Cerebellum (tissue), 4 donors: ENCODE measurements at places on chromosomes 16 and 17. TPM values are rescaled to one million over a fixed set of nuclear protein-coding genes. Genes with fewer than 3 reads are reported as not detected.

DNA sequence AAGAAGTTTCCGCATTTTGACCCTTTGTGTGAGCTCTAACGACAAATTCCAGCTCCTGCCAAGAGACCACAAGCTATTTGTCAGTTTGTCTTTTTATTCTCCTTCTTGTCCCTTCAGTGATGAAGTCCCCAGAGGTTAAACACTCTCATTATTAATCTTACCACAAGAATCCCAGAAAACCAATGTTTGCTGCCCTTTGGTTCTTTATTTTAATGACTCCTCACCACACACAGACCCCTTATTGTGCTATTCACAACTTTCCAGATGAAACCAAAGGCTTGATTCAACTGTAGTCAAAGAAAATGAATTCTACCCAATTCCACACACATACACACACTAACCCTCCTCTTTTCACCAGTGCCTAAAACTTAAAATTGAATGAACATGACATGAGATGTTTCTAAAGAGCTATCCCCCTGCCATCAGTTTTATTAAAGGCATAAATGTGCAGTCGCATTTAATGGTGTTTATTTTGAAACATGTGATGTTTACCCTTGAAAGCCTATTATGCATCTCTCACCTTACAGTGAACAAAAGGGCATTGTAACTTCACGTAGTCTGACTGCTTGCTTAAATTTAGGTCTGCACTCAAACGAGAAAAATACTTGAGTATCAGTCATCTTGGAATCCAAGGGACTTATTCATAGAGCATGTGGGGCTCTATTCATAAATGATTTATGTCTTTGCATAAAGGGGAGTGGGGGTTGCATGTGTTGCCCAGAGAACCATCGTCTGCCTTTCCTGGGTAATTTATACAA, 44.1 kb downstream of the PCTP start:
- no peak for DNase-seq

DNA sequence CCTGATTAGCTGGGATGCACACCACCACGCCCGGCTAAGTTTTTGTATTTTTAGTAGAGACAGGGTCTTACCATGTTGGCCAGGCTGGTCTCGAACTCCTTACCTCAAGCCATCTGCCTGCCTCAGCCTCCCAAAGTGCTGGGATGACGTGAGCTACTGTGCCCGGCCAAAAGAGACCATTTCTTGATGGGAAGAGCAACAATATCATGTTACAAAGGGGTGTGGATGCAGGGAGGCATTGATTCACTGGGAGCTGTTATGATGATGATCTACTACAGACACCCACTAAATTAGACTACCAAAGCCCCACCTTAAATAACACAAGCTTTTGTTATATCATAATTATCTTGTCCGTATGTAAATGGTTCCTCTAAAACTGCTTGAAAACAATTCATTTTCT, 81.4 kb upstream of the PSMD7 start:
- DNase-seq = no peak

Gene CD300H
- not detected for total RNA-seq

Gene AHSP
- total RNA-seq = 10.1 TPM

DNA sequence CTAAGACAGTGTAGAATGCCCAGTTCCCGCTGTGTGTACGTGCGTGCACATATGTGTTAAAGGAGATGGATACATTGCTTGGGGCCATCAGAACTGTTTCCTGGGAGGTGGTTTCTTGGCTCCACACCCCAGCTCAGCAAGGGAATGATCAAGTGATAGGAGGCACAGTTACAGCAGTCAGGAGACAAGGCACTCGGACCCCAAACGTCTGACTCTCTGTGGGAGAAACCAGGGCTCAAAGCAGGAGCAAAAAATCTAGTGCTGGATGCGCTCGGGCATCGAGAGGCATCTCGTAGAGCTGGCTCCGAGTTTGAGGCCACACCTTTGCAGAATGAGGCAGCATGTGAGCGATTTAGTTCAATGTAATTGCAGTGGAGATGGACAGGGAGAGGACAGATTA, 71.9 kb downstream of the RBBP6 start:
- peak; percentile 50 for DNase-seq

DNA sequence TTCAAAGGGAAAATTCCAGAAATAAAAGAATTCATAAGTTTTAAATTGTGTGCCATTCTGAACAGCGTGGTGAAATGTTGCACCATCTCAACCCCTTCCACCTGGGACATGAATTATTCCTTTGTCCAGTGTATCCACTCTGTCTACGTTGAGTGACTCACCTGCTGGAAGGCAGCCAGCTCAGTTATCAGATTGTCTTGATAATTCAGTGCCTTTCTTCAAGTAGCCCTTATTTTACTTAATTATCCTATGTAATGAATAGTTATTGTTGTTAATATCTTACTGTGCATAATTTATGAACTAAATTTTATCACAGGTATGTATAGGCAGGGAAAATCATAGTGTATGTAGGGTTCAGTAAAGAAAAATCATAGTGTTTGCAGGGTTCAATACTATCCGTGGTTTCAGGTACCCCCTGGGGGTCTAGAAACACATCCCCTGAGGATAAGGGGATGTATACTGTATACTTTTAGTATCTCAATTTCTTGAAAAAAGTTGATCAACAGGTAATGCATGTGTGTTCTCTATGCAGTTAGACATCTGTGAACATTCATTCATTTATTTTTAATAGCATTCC, 7.7 kb upstream of the PCTP start:
- DNase-seq = no peak

DNA sequence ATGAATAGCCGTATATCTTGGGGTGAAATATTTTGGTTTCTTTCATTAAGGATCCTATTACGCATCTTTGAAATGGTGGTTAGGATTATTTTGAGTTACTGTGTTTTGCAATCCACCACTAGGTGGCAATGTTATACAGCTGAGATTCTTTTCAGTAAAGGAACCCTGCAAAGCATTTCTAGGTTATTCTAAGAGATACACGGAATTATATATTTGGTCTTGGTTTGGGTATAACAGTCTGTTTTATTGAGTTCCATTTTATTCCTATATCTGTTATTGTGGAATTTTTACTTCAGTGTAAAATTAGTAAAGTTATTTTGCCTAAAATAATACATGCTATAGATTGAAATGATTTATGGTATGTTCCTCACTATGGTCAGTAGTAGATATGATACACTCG, 62.9 kb upstream of the CPHXL start:
- DNase-seq = peak; percentile 60

- no peak for DNase-seq
Observed at GRCh38 chr17:11690681-11691080, 92.4 kb downstream of the DNAH9 start.

Gene OR4D1
- 0.18 TPM for total RNA-seq

Gene C16orf86
- total RNA-seq = 1.4 TPM

- DNase-seq = no peak
Observed at GRCh38 chr16:4261557-4262172, 11.2 kb downstream of the TFAP4 start.

DNA sequence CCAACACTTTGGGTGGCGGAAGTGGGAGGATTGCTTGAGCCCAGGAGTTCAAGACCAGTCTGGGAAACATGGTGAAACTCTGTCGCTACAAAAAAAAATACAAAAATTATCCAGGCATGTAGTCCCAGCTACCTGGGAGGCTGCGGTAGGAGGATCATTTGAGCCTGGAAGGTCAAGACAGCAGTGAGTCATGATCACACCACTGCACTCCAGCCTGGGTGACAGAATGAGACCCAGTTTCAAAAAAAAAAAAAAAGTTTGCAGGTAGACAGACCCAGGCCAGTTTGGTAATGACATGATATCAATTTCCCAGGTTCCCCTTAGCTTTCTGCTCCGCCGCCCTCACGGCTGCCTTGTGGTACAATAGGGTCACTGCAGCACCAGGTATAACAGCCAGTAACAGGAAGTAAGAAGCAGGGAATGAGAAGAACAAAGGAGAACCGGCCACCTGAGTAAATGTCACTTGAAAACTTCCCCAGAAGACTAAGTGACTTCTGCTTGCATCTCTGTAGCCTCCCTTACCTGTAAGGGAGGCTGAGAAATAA, 201.2 kb upstream of the HSBP1 start:
- DNase-seq = no peak

GRCh38 chr16:25390761-25391160, 133.1 kb upstream of the ZKSCAN2 start:
- DNase-seq = no peak

Gene PLSCR3
- total RNA-seq = 15.0 TPM

DNA sequence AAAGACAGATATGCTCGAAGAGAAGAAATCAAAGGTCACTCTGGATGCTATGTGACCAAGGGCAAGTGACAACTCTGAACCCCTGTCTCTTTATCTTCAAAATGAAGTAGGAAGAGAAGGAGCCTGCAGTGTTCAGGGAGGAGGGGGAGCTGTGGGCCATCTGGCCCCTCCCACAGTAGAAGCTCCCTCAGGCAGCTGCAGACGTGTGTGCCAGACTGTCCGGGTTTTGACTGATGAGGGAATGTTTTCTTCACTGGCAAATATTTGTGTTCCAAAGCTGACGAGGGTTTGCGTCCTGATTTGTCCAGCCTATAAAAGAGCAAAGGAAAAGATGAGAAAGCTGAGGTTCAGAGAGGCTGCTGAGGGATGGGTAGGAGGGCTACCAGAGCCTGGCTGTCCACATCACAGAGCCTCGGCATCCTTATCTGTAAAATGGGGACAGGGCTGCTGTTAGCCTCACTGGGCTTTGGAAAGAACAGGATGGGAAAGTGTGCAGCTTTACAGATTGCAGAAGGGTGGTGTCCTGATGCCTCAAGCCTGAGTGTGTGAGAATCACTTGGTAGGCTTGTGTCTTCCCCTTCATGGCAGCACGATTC, 1.8 kb upstream of the GINS2 start:
- DNase-seq = no peak

Gene NTN1
- 14.8 TPM for total RNA-seq

GRCh38 chr16:51834133-51834532, 683.1 kb upstream of the SALL1 start:
- DNase-seq = no peak

Gene ULK2
- total RNA-seq = 81.6 TPM

GRCh38 chr17:58706351-58707140, 14.1 kb downstream of the RAD51C start:
- DNase-seq = no peak

Gene MYH8
- 0.27 TPM for total RNA-seq

- no peak for DNase-seq
Observed at GRCh38 chr16:8589057-8589899, 1.0 kb downstream of the TMEM114 start.

DNA sequence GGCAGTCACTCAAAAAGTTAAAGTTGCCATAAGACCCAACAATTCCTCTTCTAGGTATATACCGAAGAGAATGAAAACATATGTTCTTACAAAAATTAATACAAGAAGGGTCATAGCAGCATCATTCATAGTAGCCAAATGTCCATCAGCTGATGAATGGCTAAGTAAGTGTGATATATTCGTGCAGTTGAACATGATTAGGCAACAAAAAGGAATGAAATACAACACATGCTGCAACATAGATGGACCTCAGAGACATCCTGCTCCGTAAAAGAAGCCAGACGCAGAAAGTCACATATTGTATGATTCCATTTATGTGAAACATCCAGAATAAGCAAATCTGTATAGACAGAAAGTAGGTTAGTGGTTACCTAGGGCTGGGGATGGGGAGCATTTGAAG, 229.4 kb upstream of the CACNG5 start:
- no peak for DNase-seq

Gene FLII
- 53.4 TPM for total RNA-seq

Gene CDK5R1
- total RNA-seq = 88.1 TPM

DNA sequence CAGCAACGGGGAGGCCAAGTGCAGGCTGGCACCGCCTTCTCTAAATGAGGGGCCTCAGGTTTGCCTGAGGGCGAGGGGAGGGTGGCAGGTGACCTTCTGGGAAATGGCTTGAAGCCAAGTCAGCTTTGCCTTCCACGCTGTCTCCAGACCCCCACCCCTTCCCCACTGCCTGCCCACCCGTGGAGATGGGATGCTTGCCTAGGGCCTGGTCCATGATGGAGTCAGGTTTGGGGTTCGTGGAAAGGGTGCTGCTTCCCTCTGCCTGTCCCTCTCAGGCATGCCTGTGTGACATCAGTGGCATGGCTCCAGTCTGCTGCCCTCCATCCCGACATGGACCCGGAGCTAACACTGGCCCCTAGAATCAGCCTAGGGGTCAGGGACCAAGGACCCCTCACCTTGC, 18.5 kb downstream of the NGFR start:
- no peak for DNase-seq

DNA sequence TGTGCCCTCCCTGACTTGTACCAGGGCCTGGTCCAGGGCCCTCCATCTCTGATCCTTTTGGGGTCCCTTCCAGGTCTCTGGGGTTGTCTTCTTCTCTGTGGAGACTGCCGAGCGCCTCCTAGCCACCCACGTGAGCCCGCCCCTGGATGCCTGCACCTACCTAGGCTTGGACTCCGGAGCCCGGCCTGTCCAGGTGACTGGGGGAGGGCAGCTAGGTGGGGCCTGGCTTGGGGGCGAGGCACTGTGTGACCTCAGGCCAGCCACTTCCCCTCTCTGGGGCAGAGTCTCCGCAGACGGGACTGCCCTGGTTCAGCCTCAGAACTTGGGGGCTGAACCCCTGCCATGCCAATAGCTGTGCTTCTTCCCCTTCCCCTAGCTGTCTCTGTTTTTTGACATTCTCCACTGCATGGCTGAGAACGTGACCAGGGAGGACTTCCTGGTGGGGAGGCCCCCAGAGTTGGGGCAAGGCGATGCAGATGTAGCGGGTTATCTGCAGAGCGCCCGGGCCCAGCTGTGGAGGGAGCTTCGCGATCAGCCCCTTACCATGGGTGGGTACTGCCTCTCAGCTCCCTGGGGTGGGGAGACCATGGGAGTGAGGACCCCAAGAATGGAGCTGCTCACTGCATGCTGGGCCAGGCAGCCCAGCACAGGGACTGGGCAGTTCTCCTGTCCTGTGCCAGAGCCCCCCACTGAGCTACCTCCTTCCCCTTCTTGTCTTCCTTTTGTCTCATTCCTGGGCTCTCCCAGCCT, 14.6 kb downstream of the FCSK start:
- DNase-seq = no peak

Gene OTOA
- total RNA-seq = 0.36 TPM

- DNase-seq = peak; percentile 51
Observed at GRCh38 chr16:74813109-74813641, 38.6 kb upstream of the FA2H start.

DNA sequence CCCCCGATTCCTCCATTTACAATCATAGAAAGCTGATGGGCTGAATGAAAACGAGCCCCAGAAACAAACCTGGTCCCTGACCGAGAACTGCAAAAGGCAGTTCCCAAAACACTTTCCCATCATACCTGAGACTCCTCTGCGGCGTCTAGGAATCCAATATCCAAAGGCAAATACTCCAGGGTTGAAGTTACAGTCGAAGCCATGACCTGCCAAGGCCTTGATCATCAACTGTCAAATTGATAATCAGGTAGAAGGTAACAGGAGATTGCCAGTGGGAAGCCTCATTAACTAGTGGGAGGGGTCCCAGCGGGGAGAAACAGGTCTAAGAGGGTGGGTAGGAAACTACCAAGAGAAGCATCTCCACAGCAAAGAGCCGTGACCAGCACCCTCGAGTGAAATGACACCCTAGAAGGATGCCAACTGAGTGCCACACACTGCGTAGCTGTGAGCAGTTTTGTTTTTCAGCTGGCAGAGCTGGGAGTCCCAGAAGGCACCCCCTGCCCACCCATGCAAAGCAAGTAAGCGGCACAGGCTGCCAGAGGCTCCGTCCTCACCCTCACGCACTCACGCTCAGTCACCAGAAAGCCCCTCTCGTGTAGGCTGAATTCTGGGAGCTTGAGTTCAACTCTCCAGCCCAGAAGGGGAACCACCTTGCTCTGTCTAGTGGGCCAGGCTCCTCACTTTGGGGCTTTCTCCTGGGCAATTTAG, 146.1 kb downstream of the GAS7 start:
- no peak for DNase-seq

Gene RNF43
- 6.7 TPM for total RNA-seq
